Sciatic nerve (tissue), 2 donors: ENCODE measurements at places on chromosomes 4 and X.
A peak's percentile ranks its signal among the peaks of the same experiment; 100 is the strongest.

DNA sequence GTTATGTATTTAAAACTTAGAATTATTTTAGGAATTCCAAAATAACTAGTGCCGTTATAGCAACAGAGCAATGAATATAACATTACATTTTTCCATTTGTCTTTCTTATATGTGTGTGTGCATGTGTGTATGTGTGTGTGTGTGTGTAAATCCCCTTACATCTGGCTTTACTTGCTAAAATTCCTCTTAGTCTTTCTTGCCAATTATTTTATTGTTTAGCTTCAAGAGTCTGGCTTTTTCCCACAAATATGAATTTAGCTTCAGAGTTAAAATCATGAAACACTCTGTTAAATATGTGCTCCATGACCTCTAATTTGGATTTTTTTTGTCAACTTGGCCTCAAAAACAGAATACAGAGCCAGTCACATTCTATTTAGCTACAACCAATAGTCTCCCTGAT is 18.9 kb downstream of the FGF13 start:
- DNase-seq, result no peak

DNA sequence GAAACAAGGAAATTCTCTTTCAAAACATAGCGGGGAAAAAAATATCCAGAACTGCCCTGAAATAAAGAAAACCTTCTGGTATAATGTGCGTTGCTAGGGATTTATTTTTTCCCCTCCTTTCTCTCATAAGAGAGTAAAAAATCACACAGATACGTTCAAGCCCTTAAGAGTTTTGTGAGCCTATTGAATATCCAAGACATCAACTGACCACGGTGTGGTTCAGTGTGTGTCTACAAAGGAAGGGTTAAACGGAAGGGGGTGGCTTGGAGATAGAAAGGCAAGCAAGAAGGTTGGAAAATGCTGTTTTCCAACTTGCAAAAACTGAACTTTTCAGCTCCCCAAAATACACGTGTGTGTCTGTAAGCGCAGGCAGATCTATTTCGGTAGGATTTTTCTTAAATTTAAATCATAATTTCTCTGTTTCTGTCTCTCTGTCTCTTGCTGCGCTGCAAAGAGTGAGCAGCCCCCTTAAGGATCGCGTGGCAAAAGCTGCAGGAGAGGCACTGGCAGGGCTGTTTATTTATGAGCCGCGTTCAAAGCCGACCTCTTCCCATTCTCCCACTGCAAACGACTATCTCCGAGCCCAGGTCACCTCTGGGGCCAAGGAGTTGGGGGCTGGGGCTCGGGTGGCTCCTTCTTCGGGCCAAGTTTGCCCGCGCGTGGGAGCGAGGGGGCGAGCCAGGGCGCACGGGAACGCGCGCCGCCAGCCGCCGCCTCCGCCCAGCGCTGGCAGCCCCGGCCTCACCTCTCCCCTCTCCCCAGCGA is 492 bp upstream of the SLIT2 start:
- no peak for DNase-seq

GRCh38 chrX:104522386-104522785 is 43.6 kb upstream of the IL1RAPL2 start:
- DNase-seq, result no peak

DNA sequence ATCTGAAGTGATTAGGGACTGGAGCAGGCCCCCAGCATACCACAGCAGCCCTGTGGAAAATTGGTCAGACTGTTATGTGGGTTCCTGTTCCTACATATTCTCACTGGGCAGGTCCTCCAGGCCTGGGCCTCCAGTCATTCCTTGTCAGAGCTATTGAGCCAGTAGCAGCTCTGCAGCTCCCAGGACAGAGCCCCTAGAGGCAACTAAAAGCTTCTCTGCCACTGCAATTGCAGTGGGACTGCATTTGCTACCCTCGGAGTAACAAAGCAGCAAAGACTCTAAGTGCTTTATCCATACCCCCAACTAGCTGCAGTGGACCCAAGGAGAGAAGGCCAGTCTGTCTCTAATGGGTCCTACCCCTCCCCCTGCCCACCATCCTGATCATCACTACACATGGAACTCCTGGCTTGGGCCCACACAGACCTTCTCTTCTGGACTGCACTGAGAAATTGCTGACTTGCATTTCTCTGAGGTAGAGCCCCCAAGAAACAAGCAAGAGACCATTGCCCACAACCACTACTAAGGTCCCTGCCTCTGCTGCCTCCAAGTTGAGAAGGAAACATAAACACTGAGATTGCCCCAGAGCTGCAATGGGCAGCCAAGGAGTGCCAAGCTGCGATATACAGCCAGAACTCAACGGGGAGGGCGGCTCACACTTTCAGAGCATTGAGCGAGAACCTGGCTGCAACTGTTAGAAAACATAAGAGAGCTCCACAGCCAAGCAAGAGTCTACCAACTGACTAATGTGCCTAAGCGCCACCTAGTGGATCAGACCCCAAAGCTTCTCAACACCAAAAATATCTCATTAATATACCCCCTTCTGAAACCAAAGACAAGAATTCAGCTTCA is 738.7 kb upstream of the NDST4 start:
- DNase-seq, result no peak

- no peak for DNase-seq
Measured at GRCh38 chr4:181909368-181909767, 333.8 kb upstream of the TENM3 start.

GRCh38 chr4:138673053-138673452 is 342.5 kb upstream of the NOCT start:
- DNase-seq, result no peak

DNA sequence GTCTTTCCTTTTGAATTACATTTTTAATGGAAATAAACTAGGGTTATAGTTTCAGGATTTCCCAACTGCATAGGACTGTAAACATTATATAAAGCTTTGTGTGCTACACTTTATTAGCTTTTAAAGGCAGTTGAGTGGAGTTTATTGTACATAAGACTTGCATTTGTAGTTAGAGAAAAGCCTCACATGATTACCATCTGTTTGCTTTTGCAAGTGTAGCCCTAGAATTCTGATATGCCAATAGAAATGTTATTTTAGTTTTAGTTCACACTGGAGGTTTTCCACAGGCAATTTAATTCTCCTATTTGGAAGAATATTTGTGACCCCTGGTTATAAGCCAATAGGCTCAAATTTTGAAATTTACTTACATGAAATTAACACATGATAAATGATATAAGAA is 41.3 kb upstream of the ANK2 start:
- no peak for DNase-seq

GRCh38 chr4:71167083-71167482 is 171.7 kb upstream of the SLC4A4 start:
- DNase-seq, result no peak

- DNase-seq, result no peak
Measured at GRCh38 chr4:10808591-10808990, 124.0 kb upstream of the CLNK start.

- DNase-seq, result no peak
Measured at GRCh38 chr4:158814636-158815330, 46.0 kb downstream of the FNIP2 start.

GRCh38 chr4:52704661-52705060 is 45.6 kb upstream of the USP46 start:
- DNase-seq, result no peak

DNA sequence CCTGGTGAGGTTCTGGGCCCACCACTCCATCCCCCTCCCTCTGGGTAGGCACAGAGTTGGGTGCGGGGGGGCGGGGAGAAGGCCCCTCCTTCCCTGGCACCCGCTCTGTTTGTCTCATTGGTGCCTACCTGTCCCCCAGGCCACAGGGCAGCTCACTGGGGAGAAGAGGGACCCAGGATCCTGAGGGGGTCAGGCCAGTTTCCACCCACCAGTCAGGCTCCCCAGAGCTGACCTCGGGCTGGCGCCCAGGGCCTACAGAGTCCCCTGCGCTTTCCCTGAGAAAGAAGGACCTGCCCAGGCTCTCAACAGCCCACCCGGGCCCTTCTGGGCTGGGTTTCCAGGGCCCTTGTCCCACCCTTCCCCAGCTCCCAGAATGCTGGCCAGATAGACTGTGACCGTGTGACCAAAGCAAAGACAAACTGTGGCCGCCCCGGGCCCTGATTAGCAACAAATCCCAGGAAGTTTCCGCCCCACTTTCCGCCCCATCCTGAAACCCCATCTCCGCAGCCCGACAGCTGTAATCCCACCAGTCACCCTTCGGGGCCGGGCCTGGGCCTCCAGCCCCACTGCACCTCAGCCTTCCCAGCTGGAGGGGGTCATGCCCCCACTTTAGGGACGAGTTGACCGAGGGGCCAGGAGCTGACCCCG is 33.8 kb upstream of the FGFR3 start:
- DNase-seq, result no peak

- DNase-seq, result no peak
Measured at GRCh38 chrX:40022421-40022820, 75.3 kb downstream of the BCOR start.

- DNase-seq, result no peak
Measured at GRCh38 chrX:96183843-96184242, 500.8 kb upstream of the DIAPH2 start.

- DNase-seq, result no peak
Measured at GRCh38 chr4:165379678-165380064, 863 bp downstream of the CPE start.

GRCh38 chr4:173461170-173461569 is 62.3 kb upstream of the SCRG1 start:
- no peak for DNase-seq

GRCh38 chr4:41319553-41319952 is 62.8 kb downstream of the UCHL1 start:
- DNase-seq, result no peak

DNA sequence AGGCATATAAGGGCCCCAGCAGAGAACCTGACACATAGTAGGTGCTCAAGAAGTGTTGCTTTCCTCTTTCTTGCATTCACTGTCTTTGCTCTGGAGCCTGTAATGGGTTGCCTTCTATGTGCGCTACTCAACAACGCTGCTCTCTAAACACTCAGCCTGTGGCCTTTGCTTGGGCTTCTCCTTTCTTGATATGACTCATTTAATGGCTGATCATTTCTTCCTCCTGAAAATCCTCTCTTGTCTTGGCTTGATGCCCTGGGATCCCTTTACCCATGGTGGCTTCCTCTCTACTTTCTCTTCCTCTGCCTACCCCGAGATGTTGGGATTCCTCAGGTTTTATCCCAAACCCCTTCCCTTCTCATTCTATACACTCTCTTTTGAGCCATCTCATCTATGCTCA is 19.9 kb upstream of the PJA1 start:
- no peak for DNase-seq

DNA sequence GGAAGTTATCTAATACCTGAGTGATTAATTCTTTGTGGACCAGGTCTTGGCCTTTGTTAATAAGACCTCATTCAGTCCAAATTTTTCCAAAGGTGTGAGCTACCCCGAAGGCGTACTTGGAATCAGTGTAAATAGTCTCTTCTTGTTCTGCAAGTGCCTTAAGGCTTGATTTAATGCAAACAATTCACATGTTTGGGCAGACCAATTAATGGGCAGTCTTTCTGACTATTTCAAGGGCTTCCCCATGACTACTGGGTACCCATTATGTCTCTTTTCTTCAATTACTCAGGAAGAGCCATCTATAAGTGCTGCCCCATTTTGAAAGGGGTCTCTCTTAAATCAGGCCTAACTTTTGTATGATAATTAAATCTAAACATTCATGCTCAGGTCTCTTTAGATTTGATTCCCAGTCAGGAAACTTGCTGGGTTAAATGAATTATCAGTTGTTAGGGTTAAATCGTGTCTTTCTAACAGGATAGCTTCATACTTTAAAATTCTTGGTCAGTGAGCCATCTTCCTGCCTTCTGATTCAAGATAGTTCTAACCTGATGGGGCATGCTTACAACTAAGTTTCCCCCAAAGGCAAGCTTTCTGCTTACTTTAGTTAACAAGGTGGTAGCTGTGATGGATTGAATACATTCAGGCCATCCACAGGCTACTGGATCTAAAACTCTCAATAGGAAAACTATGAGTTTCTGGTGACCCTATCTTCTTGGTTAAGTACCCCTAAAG is 179.6 kb downstream of the CCNG2 start:
- no peak for DNase-seq

GRCh38 chr4:108048157-108048556 is 58.5 kb downstream of the HADH start:
- DNase-seq, result no peak

DNA sequence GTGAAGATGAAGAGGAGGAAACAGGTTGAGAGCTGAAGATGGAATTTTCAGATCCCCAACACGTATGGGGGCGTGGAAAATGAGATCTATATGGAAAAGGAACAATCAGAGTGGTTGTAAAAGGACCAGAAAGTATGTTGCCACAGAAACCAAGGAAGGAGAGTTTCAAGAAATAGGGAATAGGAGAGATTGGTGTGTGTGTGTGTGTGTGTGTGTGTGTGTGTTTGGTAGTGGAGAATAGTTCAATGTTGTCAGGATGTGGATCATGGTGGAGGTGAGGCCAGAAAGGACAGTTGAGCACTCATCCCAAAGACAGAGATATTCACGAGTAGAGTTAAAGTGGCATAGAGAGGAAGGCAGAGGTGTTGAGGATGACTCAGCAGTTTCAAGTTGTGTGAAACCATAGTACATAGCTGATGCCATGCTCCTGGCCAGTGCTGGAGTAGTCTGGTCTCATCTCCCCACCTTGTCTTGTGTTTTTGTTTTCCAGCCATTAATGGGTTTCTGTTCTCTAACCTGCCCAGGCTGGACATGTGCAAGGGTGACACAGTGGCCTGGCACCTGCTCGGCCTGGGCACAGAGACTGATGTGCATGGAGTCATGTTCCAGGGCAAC is 36.1 kb downstream of the HEPH start:
- DNase-seq, result no peak

DNA sequence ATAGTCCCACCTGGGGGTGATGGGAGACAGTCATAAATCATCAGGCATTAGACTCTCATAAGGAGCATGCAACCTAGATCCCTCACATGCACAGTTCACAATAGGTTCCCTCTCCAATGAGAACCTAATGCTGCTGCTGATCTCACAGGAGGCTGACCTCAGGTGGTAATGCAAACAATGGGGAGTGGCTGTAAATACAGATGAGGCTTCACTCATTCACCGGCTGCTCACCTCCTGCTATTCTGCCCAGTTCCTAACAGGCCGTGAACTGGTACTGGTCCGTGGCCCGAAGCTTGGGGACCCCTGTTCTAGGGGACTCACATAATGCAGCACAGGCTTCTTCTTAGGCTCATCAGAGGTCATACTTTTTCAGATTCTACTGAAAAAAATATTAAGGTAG is 625.9 kb upstream of the AGA start:
- DNase-seq, result no peak

GRCh38 chr4:23805450-23805851 is 84.4 kb downstream of the PPARGC1A start:
- no peak for DNase-seq

- DNase-seq, result peak; percentile 75
Measured at GRCh38 chr4:2261110-2261852, 628 bp downstream of the MXD4 start.

DNA sequence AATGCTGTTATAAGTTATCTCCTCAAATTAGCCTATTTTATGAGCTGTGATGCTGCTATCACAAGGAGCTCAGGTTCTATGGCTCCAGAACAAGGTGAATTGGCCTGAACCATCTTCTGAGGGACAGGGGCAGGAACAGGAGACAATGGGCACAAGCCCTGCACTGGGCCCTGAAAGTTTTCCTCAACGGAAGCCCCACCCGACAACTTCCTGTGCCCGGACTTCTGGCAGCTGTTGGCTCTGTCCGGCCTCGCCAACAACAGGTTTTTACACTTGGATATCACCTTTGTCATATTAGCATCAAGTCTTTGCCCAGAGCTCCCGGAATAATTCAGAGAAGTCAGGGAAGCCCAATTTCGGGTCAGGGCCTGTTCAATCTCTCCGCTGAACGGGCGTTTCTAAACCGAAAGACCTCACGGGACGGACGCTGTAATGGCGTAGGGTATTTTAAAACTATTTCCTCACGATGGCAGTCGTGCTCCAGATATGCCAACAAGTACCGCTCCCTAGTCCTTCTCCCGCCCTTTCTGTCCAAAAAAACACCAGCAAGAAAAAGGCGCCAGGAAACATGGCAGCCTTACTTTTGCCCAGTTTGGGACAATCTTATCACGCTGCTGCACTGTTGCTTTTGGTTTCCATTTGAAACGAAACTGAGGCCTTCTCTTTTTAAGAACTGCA is 201.0 kb upstream of the STK26 start:
- DNase-seq, result peak; percentile 84
